ENCODE measurements at places on chromosomes 3 and 15. TPM values are rescaled to one million over a fixed set of nuclear protein-coding genes. Genes with fewer than 3 reads are reported as not detected.

AMT gene
- total RNA-seq, result not detected

LHFPL4 gene
- 0.61 TPM for total RNA-seq

UBE2E2 gene
- total RNA-seq, result 33.3 TPM

DYNC1LI1 gene
- 49.6 TPM for total RNA-seq

LRCH3 gene
- 93.7 TPM for total RNA-seq

ERICH6 gene
- total RNA-seq, result not detected

ATP13A4 gene
- not detected for total RNA-seq

FBXW12 gene
- not detected for total RNA-seq

TLR9 gene
- not detected for total RNA-seq

NPAP1 gene
- not detected for total RNA-seq

GRCh38 chr15:48334260-48334659 is 3.0 kb downstream of the DUT start:
- DNase-seq, result no peak

GRCh38 chr3:56125358-56126005 is 342.8 kb downstream of the ERC2 start:
- no peak for DNase-seq

GRCh38 chr3:27613846-27614500 is 108.2 kb downstream of the EOMES start:
- DNase-seq, result no peak

DNA sequence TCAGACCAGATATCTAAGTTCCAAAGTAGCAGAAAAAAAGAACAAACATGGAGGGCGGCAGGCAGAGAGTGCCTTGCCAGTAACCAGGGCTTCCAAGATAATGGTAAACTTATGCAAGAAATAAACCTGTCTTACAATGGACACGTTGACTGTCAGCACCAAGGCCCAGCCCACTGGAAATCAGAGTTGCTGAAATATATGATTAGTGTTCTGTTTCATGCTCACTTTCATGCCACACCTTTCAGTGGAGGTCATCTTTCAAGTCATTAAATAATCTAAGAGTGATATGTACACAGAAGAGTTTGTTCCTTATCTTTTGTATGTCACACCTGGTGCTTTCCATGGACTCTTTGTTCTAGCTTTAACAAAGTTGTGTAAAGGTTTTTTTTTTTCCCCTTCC is 358.1 kb downstream of the MECOM start:
- no peak for DNase-seq

DNA sequence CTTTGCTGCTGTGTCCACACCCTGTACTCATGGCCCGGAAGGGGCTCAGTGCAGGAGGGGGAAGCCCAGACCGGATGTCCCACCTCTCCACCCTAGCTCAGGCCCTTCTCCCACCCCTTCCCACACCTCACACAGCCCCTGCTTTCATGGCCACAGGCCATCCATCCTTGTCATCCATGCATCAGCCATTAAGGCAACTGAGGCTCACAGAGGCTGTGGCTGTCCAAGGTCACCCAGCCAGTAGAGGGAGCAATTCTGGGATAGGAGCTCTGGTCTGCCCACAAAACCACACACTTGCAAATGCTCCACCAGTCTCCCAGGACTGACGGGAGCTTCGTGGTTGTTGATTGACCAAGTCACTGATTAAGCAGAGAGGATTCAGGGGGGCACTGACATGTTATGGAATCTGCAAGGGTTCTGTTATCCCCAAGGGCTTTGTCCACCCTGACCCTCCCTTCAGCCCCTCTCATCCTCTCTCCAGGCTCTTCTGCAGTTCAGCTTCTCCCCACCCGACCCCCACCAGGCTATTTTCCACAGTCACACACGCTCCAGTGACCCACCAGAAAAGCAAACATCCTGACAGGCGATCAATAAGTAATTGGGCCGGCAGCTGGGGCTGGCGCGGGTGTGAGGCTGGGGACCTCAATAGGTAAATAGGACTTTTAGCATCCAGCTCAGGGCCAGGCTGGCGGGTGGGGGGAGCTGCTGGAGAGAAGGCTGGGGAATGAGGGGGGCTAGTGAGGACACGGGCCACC is 15.1 kb downstream of the LINGO1 start:
- DNase-seq, result peak; percentile 74

GRCh38 chr3:44184319-44184953 is 57.2 kb upstream of the TOPAZ1 start:
- DNase-seq, result no peak

DNA sequence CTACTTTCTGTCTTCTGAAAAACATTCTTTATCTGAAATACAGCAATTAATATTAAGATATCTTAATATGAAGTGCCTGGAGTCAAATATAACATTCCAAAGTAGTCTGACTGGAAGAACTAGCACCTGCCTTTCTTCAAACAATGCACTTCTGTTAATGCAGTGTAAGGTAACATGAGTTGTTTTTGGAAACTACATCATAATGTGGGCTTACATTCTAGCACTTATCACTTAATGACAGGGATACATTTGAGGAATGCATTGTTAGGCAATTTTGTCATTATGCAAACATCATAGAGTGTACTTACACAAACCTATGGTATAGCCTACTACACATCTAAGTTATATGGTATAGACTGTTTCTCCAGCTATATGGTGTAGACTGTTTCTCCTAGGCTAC is 49.2 kb downstream of the SLC15A2 start:
- no peak for DNase-seq

DNA sequence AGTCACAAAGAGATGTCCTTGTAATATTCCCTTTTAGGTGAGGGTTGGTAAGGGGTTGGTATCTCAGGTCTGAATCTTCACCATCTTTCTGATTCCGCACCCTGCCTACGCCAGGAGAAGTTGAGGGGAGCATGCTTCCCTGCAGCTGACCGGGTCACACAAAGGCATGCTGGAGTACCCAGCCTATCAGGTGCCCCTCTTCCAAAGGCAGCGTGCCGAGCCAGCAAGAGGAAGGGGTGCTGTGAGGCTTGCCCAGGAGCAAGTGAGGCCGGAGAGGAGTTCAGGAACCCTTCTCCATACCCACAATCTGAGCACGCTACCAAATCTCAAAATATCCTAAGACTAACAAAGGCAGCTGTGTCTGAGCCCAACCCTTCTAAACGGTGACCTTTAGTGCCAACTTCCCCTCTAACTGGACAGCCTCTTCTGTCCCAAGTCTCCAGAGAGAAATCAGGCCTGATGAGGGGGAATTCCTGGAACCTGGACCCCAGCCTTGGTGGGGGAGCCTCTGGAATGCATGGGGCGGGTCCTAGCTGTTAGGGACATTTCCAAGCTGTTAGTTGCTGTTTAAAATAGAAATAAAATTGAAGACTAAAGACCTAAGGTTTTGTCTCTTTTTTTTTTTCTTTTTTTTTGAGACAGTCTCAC is 19.8 kb downstream of the TYRO3 start:
- DNase-seq, result peak; percentile 90

- no peak for DNase-seq
Observed at GRCh38 chr3:74515451-74515850, 99.0 kb downstream of the CNTN3 start.

DNA sequence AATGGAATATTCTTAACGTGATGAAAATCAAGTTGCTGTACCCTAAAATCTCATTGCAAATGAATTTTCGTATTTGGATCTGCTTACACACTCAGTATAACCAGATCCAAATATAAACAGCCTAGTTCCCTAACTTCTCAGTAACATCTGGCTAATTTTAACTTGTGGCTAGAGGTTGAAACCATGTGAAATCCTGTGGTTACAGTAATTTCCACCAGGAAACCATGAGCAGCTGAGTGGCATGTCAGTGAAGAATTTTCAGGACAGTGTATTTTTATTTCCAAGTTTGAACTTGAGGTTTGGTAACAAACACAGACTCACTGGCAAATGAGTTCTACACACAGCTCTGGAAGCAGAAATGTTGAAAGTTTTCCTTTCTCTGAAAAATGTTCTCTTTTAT is 754.1 kb downstream of the NR2F2 start:
- DNase-seq, result no peak

DNA sequence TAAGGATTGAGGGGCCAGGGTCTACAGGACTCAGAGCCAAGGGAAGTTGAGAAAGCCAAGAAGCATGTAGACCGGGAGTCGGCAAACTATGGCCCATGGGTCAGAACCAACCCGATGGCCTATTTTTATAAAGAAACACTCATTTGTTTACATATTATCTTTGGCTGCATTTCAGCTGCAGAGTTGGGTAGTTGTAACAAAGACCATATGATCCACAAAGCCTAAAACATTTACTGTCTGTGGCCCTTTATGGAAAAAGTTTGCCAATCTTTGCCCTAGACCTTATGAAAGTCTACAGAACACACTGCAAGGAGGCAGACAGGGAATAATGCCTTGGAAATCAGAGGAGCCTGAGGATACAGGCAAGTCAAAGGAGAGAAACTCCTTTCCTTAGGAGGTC is 63.2 kb upstream of the MNS1 start:
- DNase-seq, result no peak

GRCh38 chr15:73573037-73573436 is 60.2 kb downstream of the NPTN start:
- no peak for DNase-seq

DNA sequence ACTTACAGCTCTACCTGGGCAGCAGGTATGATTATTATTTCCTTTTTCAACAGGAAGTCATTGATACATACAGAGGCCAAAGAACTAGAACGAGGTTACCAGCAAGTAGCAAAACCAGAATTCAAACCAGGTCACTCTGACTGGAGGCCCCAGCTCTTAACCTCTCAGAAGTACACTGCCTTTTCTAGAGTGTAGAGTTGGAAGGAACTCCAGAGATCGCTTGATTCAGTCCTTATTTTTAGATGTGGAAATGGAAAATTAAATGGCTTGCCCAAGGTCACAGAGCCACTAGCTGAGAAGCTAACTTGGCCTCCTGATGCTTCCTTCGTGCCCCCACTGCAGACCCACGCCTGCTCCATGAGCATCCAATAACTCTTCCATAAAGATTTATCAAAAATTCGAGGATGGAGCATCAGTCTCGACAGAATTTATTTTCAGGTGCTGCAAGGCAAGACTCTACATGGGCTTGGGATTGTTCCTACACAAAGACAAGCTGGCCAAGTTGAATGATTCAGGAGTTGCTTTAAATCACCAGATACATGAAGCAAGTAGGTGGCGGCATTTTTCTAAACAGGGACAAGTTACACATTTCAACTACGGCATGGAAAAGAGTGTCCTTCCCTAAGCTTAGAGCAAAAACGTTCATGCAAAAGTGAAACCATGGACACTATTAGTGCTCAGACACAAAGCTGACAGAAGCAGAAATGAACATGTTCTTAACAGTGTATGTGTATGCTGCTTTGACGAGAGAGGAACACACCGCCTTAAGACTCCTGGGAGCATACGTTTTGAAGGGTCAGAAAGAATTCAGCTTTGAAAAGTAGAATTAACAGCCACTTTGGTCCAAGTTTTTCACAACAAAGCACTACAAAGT is 235.7 kb downstream of the THRB start:
- no peak for DNase-seq

DNA sequence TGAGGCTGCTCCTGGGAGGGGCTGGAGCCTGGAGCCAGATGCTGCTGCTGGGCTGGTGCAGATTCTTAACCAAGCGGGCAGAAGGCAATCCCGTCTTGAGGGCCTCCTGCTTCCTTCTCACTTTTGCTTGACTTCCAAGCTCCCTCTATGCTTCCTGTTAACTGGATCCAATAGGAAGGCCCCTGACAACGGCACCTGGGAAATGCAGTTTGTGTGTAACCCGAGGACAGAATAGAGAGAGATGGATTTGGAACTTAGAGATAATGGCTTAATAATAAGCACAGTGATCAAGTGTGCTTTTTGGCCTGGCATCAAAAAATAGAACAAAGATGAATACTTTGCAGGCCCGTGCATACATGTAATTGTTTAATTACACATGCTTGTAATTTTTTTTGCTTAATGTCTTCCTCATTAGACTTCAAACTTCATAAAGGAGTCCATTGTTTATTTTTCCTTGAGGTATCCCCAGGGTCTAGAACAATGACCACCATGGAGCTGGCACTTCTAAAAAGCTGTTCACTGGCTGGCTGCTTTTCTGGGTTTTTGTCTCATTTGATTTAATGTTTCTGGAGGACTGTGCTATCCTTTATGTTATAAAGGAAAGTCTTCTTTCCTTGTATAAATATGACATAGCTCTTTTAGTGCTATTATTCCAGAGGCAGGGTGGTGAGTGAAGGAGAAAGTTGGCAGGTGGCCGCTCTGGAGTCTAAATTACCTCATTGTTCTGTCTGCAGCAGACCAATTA is 63.3 kb upstream of the MITF start:
- peak; percentile 60 for DNase-seq

DNA sequence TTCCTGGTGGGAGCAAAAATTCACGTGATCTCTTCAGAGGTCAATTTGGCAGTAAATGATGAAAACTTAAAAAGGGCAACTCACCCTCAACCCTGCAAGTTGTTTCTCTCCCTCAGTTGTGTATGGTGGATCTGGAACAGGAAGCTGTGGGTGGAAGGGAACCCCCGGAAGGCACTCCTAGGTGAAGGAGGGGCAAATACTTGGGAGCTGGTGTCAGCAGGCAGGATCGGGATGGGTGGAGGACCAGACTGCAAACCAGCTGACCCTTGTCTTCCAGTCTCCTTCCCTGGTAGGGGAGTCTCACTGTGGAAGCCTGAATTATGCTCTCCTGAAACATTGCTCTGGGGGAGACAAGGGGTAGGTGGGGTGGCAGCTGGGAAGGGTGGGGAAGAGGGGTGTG is 33.5 kb downstream of the PRR23E start:
- no peak for DNase-seq

DNA sequence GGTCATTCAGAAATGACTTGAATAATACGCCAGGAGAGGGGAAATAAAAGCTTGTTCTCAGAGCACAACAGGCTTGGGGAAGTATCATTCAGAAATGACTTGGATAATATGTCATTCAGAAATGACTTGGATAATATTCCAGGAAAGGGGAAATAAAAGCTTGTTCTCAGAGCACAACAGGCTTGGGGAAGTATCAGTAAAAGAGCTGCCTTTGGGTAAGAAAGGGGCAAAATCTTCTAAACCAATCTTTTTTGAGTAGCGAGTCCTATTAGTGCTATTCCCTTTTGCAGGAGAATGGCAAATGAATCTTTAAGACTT is 20.9 kb downstream of the GABRR3 start:
- no peak for DNase-seq

DNA sequence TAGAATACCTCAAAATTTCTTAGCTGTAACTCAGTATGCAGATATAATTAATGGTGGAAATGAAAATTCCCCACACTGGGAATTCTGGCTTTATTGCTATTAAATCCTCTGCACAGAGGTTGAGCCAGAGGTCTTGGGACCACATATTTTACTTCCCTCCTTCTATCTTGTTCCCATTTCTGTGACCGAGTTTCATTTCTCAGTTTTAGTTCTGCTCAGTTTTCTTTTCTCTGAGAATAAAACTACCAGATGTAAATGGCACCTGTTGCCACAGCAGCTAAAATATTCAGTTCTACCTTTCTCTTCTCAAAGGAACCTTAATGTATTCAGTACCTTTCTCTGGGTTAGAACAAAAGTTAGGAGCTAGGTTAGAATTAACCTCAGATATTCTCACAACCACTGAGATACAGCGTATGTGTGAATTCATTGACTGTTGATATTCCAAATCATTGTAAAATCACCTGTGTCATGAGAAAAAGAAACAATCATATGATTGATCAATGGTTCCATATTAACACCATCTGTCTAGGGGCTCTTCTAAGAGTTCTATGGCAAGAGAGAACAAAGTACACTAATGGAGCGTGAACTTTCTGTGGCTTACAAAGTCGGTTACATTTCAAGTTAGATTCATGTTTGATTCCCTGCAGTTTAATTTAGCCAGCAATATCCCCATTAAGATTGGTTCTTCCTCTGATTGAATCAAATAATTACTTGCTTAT is 374.1 kb downstream of the EFHB start:
- DNase-seq, result no peak

GRCh38 chr3:62332835-62333244 is 40.5 kb downstream of the FEZF2 start:
- DNase-seq, result peak; percentile 34

- DNase-seq, result peak; percentile 23
Observed at GRCh38 chr3:113898892-113899291, 48.9 kb upstream of the ZDHHC23 start.

- DNase-seq, result no peak
Observed at GRCh38 chr3:39109086-39109485, 1.6 kb downstream of the TTC21A start.

All from SK-MEL-5 (cell line).